ENCODE measurements at places on chromosomes 16 and 17. TPM values are rescaled to one million over a fixed set of nuclear protein-coding genes. Genes with fewer than 3 reads are reported as not detected.

C1QTNF1 gene
- total RNA-seq: 146 TPM

DNA sequence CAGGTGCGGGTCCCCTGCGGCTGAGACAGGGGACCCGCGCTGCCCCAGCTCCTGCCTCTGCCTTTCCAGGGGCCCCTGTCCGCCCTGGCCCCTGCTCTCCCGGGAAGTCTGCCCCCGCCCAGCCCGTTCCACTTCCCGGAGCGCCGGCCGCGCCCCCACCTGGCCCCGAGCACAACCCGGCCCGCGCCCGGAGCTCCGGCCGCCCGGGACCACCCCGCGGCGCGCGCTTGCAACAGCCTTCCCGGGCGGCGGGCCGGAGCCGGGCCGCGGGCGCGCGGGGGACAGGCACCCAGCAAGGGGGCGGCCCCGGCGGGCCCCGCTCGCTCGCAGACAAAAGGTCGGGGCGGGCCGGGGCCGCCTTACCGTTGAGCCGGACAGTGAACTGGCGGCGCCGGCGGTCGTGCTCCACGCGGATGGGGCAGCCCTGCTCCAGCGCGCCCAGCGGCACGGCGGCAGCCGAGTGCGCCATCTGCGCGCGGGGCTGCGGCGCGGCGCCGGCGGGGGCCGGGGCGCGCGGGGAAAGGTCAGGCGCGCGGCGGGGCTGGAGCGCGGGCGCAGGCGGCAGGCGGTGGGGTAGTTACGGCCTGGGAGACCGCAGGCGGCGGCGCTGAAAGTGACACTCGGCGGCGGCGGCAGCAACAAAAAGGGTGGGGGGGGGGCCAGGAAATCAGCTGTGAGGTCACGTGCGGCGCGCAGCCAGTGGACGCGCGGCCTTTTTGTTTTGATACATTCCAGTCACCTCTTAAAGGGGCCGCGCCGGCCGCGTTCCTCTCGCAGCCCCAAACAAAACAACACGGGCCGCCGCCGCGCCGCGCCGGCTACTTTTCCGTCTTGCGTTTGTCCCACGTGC, at the start of gene NATD1:
Gene NATD1, minus strand, starts transcription at position 615 of the 850 bp plus-strand sequence. Its CDS starts 146 bp downstream, at position 469.
- no peaks in the 10 kb centered on the region for H3K27me3 ChIP-seq
- peak within 1 kb of the TSS; percentile 81 for H3K4me3 ChIP-seq
- peak within 1 kb of the TSS; percentile 88 for H3K27ac ChIP-seq
- peaks cover 54% of the 10 kb centered on the region for H3K4me1 ChIP-seq
- DNase-seq: peak; percentile 91

- peaks cover 7% of the 10 kb centered on the region for H3K4me1 ChIP-seq
- DNase-seq: no peak
- no peak overlapping the region for H3K4me3 ChIP-seq
- no peak overlapping the region for H3K27ac ChIP-seq
Observed at GRCh38 chr16:54846766-54847165, 83.9 kb upstream of the IRX5 start.

GRCh38 chr17:33137426-33137825, 145.8 kb downstream of the SPACA3 start:
- no peak for DNase-seq
- H3K4me3 ChIP-seq: no peak overlapping the region
- peaks cover 88% of the 10 kb centered on the region for H3K27me3 ChIP-seq

OR1F1 gene
- total RNA-seq: not detected

GRCh38 chr16:51565184-51565583, 414.1 kb upstream of the SALL1 start:
- no peak for DNase-seq
- H3K27ac ChIP-seq: no peak overlapping the region
- no peaks in the 10 kb centered on the region for H3K27me3 ChIP-seq
- no peak overlapping the region for H3K4me3 ChIP-seq
- H3K36me3 ChIP-seq: no peaks in the 10 kb centered on the region
- no peaks in the 10 kb centered on the region for H3K4me1 ChIP-seq

ANKS4B gene
- not detected for total RNA-seq

CDC27 gene
- total RNA-seq: 92.4 TPM

- H3K27ac ChIP-seq: no peak overlapping the region
- no peaks in the 10 kb centered on the region for H3K27me3 ChIP-seq
- H3K36me3 ChIP-seq: peaks cover 4% of the 10 kb centered on the region
Observed at GRCh38 chr17:49680314-49680713, 2.4 kb upstream of the SPOP start.

DNA sequence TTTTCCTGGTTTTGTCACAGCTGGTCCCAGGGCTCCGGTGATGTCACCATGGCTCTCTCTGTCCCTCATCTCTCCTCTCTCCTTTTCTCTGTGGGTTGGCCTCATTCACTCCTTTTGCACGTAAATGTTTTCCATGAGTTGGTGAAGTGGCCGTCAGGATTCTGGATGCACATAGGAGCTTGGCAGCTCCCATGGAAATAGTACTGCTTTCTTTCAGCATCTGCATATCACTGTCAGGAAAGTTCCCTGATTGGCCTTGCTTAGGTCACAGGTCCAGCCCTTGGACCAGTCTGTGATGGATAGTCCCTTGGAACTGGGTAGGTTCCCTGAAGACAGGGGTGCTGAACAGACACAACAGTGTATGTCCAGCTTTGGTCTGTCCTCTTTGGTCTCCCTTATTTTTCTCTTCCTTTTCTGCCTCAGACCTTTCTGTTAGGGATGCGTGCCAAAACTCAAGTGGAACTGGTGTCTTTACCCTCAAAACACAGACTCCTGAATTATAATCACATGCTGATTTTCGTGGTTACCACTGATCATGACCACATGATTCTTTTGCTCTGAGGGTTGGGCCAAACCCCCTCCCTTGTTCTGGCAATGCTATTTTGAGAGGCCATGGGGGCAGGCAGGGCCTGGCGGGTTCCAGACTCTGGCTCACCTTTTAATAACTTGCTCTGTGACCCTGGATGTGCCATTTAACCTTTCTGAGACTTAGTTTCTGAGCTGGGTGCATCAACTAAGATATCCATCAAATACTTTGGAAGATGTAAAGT, 99.0 kb downstream of the MSI2 start:
- peaks cover 64% of the 10 kb centered on the region for H3K4me1 ChIP-seq
- no peak for DNase-seq
- H3K27me3 ChIP-seq: no peaks in the 10 kb centered on the region

GRIN2C gene
- total RNA-seq: 0.52 TPM

GRCh38 chr16:21001262-21001661, 100.7 kb downstream of the LYRM1 start:
- H3K27me3 ChIP-seq: no peaks in the 10 kb centered on the region
- no peak overlapping the region for H3K4me3 ChIP-seq
- H3K36me3 ChIP-seq: no peaks in the 10 kb centered on the region
- H3K27ac ChIP-seq: no peak overlapping the region

GRCh38 chr17:56478836-56479447, 114.6 kb upstream of the NOG start:
- H3K4me1 ChIP-seq: no peaks in the 10 kb centered on the region
- H3K27ac ChIP-seq: no peak overlapping the region
- no peaks in the 10 kb centered on the region for H3K36me3 ChIP-seq
- no peak overlapping the region for H3K4me3 ChIP-seq
- no peak for DNase-seq

CCDC144A gene
- total RNA-seq: 2.8 TPM

DNA sequence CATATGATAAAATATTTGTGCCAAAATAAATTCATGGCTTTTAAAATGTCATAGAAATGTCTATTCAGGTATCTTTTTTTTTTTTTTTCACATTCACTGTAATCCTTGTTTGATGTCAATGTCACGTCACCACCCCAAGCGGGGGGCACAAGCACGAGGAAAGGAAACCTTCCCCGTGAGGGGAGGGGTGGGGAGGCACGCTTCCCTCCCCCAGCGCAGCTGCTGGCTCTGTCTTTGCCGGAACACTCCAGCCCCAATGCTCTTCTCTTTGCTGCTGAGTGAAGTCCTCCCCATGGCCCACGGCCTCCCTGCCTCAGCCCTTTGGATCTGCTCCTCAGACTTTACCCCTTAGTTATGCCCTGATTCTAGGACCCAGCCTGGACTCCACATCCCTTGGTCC, 1.5 kb downstream of the SLC35G3 start:
- no peak overlapping the region for H3K27ac ChIP-seq
- no peaks in the 10 kb centered on the region for H3K27me3 ChIP-seq
- no peak overlapping the region for H3K4me3 ChIP-seq
- H3K36me3 ChIP-seq: peaks cover 7% of the 10 kb centered on the region

LYRM1 gene
- 45.4 TPM for total RNA-seq

HOXB7 gene
- 0.16 TPM for total RNA-seq

DNA sequence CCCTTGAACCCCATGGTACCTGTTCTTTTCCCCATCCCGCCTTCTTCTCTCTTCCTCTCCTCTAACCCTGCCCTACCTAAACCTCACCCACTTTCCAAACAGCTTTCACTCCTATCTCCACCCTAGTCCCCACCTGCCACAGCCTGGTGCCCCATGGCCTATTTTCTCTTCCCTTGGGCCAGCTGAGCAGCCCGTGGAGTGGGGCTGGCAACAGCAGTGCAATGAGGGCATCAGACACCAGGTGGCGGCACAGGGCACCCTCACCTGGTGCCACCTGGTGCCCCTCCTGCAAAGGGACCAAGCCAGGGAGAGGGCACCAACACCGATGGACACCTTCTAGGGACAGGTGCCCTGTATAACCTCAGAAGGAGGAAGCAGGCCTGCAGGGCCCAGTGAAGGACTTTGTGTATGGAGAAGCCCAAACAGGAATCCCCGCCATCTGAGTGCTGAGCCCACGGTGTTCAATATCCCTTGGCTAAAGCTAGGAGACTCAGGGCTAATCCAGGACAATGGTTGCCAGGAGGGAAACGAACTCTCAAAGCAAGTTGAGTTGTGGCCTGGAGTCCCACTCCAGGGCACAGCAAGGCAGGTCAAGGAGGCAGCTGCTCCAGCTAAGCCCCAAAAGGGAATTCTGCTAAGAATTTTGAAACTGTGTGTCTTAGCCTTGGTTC, 4.0 kb upstream of the ABCC3 start:
- H3K27me3 ChIP-seq: peaks cover 98% of the 10 kb centered on the region
- no peaks in the 10 kb centered on the region for H3K36me3 ChIP-seq
- DNase-seq: no peak
- H3K4me3 ChIP-seq: no peak overlapping the region

DNA sequence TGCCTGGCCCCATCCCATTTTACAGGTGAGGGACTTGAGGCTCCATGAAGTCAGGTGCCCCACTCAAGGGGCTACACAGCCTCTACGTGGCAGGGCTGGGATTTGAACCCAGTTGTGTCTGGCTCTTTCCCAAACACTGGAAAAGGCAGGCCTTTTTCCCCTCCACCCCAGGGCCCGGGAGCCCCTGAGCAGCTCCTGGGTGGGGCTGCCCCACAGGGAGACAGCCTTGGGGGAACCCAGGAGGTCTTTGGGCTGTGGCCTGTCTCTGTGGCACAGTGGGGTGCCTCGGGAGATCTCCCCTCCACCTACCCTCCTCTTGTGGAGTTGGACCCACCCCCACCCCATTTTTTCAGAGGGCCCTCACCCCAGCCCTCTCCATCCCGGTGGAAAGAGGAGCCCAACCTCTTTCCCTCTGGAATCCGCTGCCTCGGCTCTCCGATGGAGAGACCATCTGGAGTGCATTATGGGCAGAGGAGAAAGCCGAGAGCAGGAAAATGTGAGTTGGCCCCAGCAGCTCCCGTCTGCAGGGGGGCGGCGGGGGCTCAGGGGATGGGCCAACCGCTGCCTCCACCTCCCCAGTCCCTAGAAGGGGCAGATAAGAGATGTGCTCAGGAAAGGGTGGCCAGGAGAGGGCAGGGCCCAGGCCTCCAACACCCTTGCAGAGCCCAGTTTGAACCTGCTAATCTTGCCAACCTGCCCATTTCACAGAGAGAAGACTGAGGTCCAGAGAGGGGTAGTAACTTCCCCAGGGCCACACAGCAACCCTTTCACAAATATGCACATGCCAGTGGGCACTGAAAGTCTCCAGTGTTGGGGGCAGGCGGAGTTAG, 15.4 kb upstream of the TMEM92 start:
- no peaks in the 10 kb centered on the region for H3K36me3 ChIP-seq
- H3K4me3 ChIP-seq: no peak overlapping the region
- peaks cover 71% of the 10 kb centered on the region for H3K27me3 ChIP-seq
- H3K4me1 ChIP-seq: no peaks in the 10 kb centered on the region
- no peak for DNase-seq

DNA sequence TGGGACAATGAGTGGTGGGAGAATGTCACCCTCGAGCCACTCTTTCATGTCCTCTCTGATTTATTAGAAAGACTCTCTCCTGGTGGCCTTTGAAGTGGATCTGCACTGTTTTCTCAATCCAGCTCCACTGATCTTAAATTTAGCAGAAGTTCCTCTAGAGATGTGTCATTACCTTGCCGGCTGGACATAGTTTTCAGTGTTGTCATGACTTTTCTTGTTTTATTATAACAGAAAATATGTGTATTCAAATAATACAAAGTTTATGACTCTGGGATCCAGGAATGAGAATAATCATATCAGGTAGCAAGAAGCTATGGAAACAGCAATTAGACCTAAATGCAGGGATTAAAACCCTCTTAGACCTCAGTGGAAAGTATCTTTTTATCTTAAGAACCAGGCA, 247.5 kb upstream of the ELAC2 start:
- no peak for DNase-seq
- H3K27me3 ChIP-seq: peaks cover 21% of the 10 kb centered on the region
- H3K27ac ChIP-seq: no peak overlapping the region
- H3K4me1 ChIP-seq: no peaks in the 10 kb centered on the region
- no peaks in the 10 kb centered on the region for H3K36me3 ChIP-seq

DNA sequence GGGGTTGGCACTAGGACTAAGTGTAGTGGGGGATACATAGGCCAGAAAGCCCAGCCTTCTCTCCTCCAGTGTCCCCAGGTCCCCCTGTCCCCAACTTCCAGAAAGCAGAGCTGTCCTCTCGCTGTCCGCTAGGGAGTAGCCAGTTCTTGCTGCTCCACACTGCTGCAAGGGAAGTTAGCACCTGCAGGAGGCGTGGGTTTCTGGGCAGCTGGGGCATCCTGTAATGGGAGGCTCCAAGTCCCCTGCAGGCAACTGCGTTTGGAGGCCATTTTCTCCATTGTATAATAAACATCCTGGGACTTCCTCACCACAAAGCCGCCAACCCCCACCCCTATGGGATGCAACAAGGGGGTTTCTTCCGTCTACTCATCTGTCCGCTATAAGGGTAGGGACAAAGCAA, 1.7 kb downstream of the RPRML start:
- H3K27me3 ChIP-seq: peaks cover 50% of the 10 kb centered on the region
- no peaks in the 10 kb centered on the region for H3K36me3 ChIP-seq
- no peak overlapping the region for H3K27ac ChIP-seq

ARL4D gene
- total RNA-seq: 7.1 TPM

DNA sequence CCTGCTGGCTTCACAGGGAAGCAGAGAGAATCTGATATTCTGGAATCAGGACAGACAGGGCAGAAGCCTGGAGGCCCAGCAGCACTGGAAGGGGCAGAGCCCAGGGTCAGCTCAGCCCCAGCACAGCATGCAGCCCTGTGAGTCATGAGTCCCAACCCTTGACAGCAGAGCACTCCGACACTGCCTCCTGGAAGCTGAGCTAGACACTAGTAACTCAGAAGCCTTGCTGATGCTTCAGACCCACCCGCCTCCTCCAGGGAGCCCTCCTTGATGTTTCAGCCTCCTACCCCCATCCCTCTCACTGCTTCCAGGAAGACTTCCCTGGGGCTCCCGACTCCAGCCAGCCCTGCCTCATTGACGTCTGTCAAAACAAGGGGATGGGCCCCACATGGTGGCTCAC, 6.9 kb downstream of the CAMKK1 start:
- no peak for DNase-seq
- no peak overlapping the region for H3K4me3 ChIP-seq
- peaks cover 21% of the 10 kb centered on the region for H3K36me3 ChIP-seq
- H3K27me3 ChIP-seq: no peaks in the 10 kb centered on the region
- H3K4me1 ChIP-seq: peaks cover 59% of the 10 kb centered on the region

- H3K4me1 ChIP-seq: no peaks in the 10 kb centered on the region
- DNase-seq: no peak
- peaks cover 11% of the 10 kb centered on the region for H3K27me3 ChIP-seq
- H3K27ac ChIP-seq: no peak overlapping the region
- H3K4me3 ChIP-seq: no peak overlapping the region
Observed at GRCh38 chr16:75821117-75821516, 94.8 kb upstream of the CPHXL start.

GRCh38 chr16:81609323-81609892, 164.8 kb downstream of the CMIP start:
- H3K27me3 ChIP-seq: no peaks in the 10 kb centered on the region
- peaks cover 68% of the 10 kb centered on the region for H3K4me1 ChIP-seq
- peaks cover 3% of the 10 kb centered on the region for H3K36me3 ChIP-seq
- peak overlapping the region; percentile 79 for H3K27ac ChIP-seq
